ENCODE measurements at places on chromosomes 6 and 20. TPM values are rescaled to one million over a fixed set of nuclear protein-coding genes. Genes with fewer than 3 reads are reported as not detected.

DNA sequence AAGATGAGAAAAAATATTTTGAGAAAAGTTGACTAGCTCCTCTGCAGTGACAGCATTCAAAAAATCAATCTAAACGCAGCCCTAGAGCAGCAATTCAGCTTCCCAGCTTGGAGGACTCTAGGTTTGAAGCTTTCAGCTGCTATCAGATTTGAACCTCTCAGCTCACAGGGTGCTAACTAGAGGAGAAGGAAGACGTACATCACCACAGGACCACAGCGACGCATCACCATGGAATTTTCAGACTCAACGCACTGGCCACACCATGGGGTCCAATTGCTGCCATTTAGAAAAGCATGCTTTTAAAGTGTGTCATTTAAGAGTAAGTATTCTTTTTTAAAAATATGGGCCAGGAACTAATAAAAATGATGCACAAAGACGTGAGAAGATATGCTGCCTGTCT, 45.0 kb upstream of the FUCA2 start:
- DNase-seq: no peak

DNA sequence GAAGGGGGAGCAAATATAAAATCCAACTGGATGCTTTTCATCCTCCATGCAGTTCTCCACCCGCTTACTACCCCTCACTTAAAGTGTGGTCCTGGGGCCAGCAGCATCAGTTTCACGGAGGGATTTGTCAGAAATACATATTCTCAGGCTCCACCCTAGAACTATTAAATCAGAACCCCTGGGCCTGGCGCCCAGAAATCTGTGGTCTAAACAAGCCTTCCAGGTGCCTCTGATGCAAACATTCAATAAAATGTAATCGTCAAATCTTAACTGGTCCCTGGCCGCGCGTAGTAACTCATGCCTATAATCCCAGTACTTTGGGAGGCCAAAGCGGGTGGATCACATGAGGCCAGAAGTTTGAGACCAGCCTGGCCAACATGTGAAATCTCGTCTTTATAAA, 47.7 kb downstream of the ATXN1 start:
- DNase-seq: no peak

- no peak for DNase-seq
Observed at GRCh38 chr6:19013026-19013705, 626.0 kb downstream of the RNF144B start.

- no peak for DNase-seq
Observed at GRCh38 chr6:149060300-149060984, 257.1 kb upstream of the TAB2 start.

GRCh38 chr6:48109944-48110343, 1.1 kb downstream of the PTCHD4 start:
- no peak for DNase-seq

- DNase-seq: no peak
Observed at GRCh38 chr6:111975466-111975865, 78.4 kb upstream of the CCN6 start.

DNA sequence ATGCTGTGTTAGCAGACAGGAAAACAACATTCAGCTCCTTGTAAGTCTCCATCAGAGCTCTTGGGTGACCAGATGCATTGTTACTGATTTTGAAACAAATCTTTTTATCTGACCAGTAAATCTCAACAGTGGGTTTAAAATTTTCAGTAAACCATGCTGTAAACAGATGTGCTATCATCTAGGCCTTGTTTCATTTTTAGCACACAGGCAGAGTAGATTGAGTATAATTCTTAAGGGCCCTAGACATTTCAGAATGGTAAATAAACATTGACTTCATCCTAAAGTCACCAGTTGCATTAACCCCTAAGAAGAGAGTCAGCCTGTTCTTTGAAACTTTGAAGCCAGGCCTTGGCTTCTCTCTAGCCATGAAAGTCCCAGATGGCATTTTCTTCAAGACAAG, 237.2 kb upstream of the BMP2 start:
- no peak for DNase-seq

GRCh38 chr20:12977328-12978125, 31.2 kb upstream of the SPTLC3 start:
- no peak for DNase-seq

- no peak for DNase-seq
Observed at GRCh38 chr6:78999737-79000136, 78.3 kb downstream of the PHIP start.

DNA sequence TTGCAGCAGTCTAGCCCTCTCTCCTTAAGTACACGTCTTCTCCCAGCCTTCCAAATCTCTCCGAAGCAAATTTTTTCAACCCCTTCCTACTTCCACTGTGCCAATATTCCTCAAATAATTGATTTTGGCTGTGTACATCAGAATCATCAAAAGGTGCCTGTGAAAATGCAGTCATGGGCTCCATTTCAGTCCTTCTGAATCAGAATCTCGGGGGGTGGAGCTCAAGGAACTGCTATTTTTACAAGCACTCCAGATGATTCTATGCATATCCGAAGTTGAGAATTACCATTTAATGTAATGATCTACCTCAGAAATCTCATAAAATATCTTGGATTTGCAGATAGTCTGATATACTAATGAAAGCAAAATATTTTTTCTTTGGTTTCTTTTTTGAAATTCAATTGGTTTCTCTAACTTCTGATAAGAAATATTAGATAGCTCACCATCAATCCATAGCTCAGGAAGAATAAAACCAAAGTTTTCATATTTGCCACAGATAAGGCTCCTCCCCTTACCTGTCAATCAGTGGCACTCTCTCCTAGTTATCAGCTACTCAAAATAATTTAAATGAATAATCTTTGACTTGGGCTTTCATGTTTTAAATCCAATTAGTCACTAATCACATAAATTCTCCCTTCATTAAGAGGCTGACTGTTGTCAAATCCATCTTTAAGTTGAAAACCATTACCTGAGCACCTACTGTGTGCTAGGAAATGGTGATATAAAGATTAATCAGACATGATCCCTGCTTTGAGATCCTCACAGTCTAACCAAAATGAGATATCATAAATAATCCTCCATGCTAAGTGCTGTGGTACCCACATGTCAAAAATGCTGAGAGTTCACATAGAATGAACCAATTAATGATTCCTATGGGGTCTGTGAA, 36.4 kb upstream of the STXBP5 start:
- no peak for DNase-seq

DNA sequence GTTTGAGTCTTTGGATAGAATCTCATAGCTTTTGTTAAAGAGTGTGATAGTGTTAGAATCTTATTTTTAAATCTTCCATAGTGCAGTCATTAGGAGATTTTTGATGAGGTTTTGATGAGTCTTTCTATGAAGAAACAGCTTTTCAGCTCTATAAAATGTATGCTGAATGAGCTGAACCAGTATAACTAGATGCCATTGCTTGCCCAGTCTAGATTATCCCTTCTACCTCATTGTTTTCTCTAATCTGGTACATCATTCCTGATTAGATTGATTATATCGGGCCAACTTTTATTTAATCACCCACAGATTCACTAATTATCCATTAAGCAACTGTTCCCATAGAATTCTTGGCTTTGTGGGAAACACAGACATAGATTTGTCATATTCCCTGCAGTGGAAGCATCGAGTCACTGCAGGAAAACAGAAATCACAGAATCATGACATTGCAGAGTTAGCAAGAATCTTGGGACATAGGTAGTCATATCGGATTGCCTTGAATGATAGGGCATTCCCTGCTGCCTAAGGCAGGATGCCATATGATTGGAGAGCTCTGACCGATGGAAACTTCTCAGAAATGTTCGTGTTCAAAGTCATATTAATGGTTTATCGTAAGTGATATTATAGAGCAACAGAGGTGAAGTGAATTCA, 882.7 kb upstream of the FLRT3 start:
- no peak for DNase-seq

DNA sequence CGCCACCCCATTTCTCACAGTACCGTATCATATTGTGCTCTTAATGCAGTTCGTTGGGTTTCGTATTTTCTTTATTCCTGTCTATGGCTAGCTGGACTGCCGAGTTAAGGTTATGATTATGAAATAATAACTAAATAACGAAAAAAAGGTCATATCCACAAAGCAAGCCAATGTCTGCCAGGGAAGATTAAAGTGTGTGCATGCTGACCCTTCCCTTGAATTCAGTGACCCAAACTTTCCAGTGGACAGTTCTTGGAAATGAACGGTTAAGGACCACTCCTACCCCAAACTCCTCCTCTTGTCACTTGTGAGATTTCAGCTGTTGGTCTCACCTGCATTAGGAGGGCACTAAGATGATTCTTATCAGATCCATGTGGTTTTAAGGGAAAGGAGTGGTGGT, 171.6 kb downstream of the ZNF217 start:
- no peak for DNase-seq

GRCh38 chr20:13927171-13927570, 63.2 kb downstream of the SEL1L2 start:
- DNase-seq: no peak

DNA sequence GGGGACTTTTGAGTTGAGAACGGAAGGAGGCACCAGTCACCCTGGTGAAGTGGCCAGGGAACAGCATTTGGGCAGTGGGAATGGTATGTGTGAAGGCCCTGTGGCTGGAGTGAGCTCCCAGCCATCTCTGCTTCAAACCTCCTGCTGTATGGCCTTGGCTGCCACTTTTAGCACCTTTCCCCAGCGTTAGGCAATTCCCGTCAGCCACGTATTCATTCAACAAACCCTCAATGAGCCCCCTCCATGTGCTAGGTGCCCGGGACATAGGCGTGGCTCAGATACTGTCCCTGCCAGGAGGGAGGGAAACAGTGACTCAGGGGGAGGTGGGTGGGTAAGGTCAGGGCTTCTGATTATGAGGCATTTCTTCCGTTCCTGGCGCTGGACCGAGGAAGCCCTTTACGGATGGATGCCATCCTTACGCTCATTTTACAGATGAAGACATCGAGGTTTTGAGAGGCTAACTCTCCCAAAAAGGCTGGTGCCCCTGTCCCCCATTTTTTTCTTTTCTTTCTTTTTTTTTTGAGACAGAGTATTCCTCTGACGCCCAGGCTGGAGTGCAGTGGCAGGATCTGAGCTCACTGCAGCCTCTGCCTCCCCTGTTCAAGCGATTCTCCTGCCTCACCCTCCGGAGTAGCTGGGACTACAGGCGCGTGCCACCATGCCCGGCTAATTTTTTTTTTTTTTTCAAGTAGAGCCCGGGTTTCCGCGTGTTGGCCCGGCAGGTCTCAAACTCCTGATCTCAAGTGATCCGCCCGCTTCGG, 37.5 kb downstream of the SRC start:
- no peak for DNase-seq

DNA sequence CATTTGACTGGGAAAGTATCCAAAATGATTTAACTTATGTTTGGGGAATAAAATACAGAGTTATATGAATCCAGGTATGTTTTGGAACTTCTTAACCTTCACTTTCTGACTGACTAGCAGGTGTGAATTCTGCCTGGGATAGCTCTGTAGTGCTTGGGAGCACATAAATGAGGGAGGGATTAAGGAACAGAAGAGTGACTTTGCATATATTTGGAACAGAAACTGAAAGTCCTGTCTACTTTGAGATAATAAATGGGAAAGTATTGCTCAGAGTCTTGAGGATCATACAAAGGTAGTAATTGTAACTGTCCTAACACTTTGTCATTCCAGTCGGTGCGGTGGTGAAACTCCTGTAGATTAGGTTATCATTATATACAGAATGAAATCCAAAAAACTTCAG, 317.6 kb downstream of the RIMS1 start:
- DNase-seq: no peak

DNA sequence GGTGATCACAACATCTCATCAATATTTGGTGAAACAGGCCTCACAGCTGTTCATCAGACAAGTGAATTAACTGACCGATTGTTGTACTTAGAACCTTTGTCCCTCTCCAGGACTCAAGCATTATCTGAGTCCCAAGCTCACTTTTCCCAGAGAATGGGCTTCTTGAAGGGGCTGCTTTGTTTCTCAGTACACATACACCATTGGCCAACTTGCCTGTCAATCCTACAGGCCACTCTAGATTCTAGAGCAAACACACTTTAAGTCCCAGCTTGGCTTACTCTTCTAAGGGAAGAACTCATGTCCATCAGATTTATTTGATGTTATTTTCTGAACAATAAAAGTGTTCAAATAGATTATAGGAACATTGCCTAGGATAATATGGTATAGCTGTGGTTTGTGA, 249.5 kb downstream of the BCKDHB start:
- no peak for DNase-seq

- DNase-seq: no peak
Observed at GRCh38 chr20:25273541-25274358, 25.9 kb downstream of the PYGB start.

GRCh38 chr20:59603176-59603575, 1.2 kb upstream of the PHACTR3 start:
- no peak for DNase-seq

DNA sequence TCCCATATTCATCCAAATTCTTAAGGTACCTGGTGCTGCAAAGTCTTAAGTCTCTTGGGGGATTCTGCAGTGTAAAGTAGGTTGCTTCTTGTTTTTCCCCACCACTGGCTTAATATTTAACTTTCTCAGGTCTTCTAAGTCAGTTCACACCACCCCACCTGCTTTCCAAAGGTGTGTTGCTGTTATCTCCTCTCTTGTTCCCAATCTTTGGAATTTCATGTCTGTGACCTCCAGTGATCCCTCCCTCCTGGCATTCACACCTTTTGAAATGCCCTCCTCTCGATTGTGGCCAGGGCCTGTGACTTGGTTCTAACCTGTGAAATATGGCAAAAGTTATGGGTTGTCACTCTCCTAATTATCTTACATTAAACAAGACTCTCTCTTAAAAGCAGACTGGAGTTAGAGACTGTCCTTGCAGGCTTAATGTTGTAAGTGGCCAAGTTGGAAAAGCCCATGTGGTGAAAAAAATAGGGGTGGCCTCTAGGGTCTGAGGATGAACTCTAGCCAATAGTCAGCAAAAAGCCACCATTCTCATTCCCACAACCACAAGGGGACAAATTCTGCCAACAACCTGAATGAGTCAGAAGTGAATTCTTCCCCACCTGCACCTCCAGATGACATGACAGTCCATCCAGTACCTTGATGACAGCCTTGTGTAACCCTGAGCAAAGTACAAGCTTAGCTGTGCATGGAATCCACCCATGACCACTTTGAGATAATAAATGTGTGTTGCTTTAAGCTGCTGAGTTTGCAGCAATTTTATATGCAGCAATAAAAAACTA, 45.1 kb downstream of the ADGRF1 start:
- no peak for DNase-seq

DNA sequence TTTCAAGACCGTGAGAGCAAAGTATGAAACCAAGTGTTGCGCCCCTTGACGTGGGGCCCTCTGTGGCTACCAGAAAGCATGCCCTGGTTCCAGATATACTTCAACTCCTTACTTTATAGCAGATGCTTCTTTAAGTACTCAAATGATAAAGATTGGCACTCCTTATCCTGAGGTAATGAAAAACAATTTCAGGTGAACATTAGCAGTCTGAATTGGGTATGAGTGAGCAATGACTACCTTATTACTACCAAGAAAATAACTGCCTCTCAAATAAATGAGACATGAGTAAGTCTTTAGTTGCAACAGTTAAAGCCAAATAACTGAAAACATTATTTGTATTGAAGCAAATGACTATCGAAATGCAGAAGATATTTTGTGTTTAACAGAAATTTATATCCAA, 408.7 kb downstream of the MMUT start:
- no peak for DNase-seq

Gene PI3
- total RNA-seq: 509 TPM
